ENCODE measurements at places on chromosomes 7 and 10.

DNA sequence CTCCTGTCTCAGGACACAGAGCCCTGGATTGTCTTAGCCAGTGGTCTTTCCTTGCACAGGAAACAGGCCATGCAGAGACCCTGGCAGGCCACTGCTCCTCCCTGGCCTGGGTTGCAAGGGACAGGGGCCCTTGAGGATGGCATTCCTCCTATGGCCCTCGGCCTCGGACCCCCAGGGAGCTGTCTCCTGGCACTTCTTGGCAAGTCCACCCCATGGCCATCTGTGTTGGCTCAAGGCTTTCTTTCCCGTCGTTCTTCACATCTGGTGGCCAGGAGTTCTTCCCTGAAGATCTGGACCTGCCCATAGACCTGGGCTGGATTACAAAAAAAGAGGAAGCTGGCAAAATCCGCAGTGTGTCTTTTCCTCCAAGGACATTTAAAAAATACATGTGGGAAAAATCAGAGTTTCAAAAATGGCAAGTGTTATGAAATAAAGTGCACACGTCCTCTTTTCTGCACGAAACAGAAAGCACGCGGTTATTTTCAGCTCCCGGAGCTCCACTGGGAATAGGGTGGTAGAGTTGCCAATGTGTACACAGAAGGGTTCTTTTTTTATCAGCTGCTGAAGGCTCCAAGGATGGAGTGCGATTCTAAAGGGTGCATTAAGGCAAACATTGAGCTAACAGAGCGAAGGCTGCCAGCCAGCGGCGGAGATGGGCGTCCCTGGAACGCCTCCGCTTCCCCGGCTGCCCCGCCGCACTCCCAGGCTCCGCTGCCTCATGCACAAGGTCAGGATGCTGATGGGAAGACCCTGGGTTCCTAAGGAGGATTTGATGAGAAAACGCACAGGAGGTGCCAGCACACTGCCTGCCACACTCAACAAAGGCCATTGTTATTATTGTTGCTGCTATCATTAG, 62.8 kb upstream of the FAM20C start:
- DNase-seq, result no peak

DNA sequence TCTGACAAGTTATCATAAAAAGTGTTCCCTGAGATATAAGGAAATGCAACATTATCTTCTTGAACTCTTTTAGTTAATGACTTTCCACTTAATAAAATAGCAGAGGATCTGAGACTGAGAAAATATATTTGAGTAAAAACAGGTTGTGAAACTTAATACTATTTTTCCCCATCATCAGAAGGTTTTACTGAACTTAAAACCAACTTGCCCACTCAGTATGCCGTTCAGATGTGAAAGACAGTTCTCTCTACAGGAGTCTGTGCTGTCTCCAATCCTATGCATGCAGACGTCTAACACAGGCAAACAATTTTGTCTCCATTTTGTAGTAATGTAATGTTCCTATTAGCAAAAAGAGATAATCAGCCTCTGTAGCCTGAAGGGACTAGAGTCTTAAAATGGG, 38.2 kb upstream of the CYP2C18 start:
- DNase-seq, result no peak

DNA sequence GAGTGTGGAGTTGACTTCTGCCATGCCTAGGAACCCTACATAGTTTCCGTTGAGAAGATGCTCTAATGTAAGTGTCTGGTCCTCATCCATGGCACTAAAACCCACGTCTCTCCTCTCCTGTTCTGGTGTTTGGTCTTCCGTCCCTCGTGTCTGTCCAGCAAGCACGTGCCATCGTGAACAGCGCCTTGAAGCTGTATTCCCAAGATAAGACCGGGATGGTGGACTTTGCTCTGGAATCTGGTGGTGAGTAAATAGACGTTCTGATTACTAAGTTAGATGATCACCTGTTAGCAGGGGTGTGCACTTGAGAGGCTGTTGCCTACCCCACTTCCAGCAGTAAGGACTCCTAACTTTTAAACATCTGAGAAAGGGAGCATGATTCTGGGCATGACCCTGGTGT, 15.1 kb upstream of the GET4 start:
- DNase-seq, result no peak

- DNase-seq, result no peak
Observed at GRCh38 chr10:30436671-30437030, 2.7 kb downstream of the MAP3K8 start.

GRCh38 chr10:31659665-31660064, 269.0 kb downstream of the ARHGAP12 start:
- DNase-seq, result no peak

DNA sequence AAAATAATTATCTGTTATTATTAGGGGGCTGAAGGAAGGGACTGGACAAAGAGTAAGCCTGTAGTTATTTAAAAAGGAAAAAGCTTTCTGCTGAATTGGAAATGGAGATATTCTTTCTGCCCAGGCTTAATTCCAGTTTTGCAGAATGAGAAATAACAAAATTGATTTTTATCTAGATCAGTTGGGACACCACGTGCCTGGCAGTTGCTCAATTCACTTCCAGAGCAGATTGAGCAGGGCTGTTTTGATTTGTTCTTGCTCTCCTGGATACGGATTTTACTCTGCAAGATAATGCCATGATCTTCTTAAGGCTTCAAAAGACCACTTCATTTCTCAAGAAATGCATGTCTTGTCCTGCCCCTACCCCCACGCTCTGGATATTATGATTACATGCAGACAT, 524.3 kb downstream of the TCERG1L start:
- DNase-seq, result no peak

DNA sequence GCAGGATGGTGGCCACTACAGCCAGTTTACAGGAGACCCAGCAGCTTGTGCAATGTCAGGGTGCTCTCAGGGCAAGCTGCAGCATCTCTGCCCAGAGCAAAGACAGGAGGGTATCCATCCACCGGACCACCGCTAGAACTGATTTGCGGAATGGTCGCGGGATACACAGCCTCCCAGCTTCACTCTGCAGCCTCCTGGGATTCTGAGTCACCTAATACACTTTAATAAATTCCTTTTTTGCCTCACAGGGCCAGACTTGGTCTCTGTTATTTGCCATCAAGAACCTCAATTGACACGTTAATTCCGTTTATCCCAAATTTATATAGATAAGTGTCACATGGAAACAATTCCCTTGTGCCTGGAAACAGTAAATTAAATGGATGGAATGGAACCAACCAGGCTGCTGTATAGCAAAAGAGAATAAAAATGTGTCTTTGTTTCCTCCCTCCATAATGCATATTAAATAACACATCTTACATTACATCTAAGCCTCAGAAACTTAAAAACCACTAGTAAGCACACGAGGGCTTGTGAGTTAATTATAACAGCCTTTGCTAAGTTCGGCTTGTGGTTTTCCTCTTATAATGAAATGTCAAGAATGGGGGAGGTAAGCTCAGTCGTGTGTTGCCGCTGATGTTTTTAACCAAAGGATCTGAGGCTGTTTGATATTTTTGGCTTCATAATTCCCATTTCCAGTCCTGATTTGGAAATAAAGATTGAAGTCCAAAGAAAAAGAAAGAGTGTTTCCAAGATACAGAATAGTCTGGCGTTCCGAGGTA, 52.1 kb downstream of the ADRB1 start:
- DNase-seq, result no peak

DNA sequence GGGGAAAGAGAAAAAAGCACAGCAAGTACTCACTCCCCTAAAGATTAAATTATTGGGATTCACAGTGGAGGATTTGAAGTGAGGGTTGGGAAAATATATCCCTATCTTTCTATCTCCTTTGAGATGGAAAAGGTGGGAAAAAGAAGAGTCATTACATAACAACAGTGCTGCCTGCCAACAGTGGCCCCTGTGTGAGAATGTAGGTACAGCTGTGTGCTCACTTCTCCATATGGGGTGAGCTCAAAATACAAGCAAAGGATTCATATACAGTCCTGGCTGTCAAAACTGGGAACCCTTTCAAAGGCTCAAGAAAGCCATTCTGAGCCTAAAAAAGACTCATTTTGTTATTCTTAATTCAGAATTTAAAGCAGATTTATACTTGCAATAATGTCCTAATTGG, 458.5 kb downstream of the GPAM start:
- no peak for DNase-seq

DNA sequence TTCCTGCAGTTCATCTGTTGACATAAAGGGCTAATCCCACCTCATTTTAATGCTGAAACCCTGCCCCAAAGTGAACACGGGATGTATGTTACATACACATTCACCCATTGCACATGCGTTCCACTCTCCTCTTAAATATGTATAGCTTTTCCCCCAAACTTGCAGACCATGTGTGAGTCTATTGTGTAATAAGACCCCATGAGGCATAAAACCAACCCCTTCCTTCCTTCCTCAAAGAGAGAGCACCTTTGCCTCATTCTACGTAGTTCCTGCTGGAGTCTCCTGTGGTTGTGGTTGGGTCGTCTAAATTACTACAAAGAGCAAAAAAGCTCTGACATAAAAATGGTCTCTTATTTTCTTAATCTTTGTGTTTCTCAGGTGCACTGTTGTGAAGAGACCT, 345.7 kb upstream of the KLF6 start:
- DNase-seq, result no peak

DNA sequence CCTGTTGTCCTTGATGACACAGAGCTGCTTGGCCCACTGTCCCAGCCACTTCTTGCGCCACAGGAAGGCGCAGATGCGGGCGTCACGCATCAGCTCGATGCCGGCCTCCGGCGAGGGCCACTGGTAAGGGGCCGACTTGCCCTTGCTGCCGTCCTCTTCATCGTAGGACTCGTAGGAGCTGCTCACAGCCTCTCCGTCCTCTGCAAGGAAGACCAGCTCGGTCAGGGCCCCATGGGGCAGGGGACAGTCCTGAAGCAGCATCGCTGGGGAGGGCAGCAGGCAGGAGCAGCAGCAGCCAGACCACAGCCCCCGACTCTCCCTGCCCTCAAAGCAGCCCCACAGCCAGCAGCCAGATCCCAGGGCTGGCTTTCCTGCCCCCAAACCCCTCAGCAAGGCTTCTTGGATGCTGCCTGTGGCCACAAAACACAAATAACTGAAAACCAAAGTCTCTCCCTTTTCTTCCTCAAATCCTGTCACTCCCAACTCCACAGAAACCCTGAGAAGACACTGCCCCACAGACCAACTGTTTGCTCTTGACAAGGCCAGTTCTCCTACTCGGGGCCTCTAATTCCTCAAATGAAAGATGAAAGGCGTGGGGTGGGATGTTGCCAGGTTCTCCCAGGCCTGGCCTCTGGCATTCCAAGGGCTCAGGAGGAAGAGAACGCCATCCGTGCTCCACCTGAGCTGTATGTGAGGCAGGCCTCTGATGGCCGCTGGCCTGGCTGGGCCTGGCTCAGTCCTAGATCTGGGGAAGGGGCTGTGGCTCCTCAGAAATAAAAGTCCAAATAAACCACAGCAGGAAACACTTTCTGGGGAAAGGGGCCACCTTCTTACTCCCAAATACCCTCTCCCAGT, 76.7 kb downstream of the VWA2 start:
- DNase-seq, result no peak

DNA sequence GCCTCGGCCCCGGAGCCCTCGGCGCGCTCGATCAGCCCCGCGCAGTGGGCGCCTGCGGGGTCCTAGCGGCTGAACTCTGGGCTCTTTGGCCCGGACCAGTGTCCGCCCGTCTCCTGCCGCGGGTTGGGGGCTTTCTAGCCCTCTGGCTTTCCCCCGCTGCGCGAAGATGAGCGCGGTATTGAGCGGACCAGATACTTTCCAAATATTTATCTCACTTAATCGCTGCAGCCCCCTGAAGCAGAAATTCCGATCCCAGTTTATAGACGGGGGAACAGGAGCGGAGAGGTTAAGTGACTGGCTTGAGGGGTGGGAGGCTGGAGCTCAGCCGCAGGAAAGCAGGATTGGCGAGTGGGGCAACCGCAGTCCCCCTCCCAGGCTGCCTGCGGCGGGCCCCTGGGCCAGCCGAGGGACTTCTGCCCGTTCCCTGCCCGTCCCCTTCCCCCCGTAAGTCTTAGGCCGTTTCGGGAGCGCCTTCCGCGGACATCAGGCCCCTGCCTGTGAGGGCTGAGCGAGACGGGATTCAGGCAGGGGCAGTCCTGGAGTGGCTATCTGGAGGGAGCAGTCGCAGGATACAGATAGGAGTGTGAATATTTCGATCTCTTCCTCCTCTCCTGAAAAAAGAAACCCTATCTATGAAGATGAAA, 565 bp downstream of the STRIP2 start:
- no peak for DNase-seq

Measured in H4 (cell line).